ENCODE measurements at places on chromosomes 6 and 20.
A peak's percentile ranks its signal among the peaks of the same experiment; 100 is the strongest.

- DNase-seq, result no peak
Observed at GRCh38 chr6:18350712-18351111, 36.4 kb upstream of the RNF144B start.

- DNase-seq, result no peak
Observed at GRCh38 chr6:85865420-85866369, 223.0 kb upstream of the SYNCRIP start.

- no peak for DNase-seq
Observed at GRCh38 chr6:36054415-36054814, 26.8 kb downstream of the MAPK14 start.

DNA sequence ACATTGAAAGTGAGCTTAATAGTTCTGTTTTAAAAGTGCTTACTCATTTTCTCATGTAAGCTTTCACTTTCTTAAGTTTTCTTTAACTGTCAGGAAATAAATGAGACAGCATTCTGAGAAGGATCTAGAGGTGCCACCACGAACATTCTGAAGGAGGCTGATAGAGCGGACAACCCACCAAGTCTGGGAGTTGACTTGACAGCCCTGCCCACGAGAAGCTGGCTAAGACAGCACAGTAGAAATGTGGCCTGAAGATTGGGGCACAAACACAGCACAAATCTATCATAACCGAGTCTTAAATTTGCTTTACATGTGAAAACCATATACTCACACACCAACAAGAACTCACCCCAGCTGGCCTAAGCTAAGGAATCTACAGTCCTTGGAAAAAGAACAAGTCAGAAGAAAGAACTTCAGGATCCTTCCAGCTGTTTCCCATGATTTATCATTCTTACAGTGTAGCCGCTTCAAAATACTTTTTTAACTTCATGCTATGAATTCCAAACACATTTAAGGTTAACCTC lies 144.2 kb upstream of the TNFAIP3 start:
- DNase-seq, result no peak

DNA sequence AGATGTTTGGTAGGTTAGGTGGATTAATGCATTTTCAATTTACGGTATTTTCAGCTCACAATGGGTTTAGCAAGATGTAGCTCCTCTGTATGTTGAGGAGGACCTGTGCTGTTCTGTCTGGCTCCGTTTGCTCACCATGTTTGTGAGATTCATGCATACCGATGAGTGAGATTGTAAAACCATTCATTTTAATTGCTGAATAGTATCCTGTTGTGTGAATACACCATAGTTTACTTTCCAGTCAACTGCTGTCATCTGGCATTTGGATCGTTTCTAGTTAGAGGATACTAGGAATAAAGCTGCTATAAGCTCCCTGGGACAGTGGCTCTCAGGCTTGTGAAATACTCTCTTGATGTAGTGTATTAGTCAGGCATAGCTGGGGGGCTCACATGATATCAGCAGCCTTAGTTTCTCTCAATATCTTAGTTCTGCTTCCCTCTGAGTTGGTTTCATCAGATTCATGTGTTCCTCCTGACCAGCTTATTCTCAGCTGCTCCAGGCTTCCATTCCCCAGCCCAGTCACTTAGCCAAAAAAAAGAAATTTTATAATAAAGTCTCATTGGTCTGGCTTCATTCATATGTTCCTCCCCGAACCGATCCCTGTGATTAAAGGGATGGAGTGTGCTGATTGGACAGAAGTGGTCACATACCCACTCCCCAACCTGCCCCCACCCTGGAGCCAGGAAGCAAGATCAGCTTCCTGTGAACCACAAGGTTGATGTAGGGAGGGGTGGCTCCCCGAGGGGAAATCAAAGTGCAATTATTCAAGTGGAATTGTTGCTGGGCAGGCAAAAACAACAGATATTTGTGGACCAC lies 10.9 kb upstream of the B4GALT5 start:
- DNase-seq, result no peak

GRCh38 chr6:19325335-19325789 lies 511.8 kb upstream of the ID4 start:
- no peak for DNase-seq

DNA sequence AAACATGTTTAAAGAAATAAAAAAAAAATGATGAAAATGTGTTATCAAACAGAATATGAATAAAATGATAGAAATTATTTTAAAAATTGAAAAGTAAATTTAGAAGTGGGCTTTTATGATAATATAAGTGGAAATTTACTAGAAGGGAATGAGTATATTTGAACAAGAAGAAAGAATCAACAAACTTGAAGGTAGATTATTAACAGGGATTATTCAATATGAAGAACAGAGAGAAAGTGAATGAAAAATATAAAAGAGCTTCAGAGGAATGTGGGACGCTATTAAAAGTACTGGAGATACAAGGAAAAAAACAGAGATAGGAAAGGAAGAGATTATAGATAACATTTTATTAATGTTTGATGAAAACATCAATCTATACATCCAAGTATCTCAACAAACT lies 1014.4 kb upstream of the CITED2 start:
- no peak for DNase-seq

- DNase-seq, result no peak
Observed at GRCh38 chr20:12466915-12467314, 541.9 kb upstream of the SPTLC3 start.

DNA sequence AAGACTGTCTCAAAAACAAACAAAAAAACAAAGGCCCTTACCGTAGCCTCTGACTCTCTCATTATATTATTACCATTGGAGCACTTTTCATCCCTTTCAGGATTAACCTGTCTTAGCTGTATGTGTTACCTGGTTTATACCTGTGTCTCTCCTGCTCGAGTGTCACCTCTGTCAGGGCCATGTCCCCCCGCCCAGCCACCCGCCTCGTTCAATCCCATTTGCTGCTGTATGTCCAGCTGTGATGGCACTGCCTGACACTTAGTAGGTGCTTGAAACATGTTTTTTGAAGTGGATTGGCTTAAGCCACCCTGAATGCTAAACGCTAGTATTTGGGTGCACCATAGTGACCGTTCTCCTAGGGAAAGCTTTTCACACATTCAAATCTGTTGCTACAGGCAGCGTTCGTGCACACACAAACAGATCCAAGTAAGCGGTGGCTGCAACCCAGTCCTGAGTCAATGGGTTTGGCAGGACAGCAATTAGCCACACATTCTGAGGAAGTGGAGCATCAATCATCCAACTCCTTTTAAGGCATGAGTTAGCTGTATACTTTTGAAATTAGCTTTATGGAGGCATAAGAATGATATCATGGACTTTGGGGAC lies 98.9 kb upstream of the ZNF217 start:
- DNase-seq, result no peak

- peak; percentile 85 for DNase-seq
Observed at GRCh38 chr20:23152308-23152892, 66.3 kb upstream of the CD93 start.

DNA sequence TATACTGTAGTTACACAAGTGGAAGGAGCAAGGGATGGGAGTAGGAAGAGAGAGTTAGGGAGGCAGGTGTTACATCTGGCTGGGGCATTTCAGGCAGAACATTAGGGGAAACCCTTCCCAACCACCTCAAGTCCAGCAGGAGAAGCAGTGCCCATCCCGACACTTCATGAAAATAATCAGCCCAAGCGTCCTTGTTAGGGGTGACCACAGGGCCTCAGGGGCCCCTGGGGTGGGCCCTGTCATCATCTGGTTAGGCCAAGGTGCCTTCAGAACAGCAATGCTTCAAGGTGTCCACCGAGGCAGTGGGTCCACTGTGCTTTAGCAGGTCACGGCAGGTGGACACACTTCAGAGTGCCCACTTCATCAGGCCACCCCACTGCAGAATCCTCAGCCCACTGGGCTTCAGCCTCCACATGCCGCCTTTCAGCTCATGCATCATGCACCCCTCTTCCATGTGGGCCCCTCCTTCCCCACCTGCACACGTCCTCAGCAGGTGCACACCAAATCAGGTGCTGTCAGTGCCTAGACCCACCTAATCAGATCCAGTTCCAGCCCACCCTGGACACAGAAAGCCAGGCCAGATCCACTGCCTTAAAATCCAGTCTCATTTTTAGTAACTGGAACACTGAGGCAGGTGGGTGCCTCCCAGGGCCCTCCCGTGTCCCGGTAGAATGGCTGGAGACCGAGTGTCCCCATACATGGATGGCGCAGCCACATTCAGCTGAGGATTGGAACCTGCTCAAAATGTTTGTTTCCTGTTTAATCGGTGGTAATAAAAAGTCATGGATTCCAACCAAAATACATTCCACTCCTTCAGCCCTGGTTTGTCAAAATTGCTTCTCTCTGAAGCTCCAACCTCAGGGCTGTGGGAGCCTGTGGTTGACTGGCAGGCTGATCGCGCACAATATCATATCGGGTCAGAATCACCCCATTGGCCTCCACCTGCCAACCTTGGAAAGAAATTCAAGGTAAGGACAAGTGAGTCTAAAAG lies 99.5 kb downstream of the ANKRD60 start:
- DNase-seq, result peak; percentile 40

DNA sequence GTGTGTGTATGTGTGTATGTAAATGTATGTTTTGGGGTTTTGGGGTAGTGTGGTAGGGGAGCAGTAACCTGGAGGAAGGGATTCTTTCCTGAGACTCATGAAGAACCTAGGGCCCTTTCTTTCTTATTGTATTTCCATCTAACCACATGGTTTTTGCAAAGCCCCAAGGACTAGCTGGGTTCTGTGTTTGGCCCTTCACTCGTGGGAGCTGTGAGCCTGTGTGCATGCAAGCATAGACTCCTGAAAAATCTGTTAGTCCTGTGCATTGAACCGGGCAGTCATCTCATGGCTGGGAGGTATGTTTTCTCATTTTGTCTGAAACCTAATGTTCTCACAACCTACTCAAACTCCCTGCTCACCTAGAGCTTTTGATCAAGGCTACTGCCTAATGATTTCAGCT lies 219.1 kb downstream of the PHACTR1 start:
- DNase-seq, result no peak

GRCh38 chr6:90179190-90180169 lies 117.2 kb downstream of the BACH2 start:
- no peak for DNase-seq

DNA sequence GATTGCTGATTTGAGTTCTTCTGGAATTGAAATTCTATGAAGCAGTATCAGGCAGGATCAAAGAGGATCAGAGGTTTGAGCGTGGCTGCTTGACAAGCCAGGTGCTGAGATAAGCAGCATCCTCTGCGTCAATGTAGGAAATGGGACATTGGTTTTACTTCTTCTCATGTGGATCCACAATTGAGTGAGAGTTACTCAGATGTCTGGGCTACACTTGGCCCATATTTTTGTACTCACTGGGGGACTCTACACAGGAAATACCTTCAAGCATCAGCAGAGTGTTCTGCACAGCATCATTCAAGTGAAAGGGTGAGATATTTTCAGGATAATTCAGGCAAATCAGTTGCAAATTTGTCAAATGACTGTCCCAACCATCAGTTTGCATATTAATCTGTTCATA lies 613.9 kb upstream of the ARID1B start:
- DNase-seq, result no peak

DNA sequence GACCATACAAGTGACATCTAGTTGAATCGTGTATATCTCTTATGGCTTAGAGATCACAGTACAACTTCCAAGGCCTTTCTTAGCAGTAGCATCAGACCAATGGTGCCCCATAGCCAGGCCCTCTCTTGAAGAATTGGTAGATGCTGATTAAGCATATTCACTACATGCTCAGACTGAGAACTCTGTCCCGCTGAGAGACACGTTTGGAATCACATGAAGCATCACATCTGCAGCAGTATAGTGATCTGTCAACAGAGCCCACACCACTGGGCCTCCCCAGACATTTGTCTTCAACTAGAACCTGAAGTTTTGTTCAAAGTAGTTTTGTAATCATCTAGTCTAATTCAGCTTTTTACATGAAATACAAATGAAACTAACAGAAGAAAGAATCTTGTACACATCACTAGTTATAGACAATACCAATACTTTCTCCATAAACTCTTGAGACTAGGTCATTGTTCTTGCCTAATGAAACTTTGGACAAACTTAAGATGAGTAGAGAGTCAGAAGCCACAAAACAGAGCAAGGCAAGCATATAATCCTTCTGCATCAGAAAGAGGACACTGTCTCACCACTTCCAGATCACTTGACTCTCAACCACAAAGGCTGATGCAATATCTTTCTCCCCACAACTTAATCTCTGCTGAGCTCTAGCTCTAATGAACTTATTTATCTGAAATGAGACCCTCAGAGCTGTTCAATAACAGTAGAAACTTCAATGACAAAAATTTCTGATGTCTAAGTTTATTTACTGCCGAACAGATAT lies 182.7 kb downstream of the TBX18 start:
- no peak for DNase-seq

DNA sequence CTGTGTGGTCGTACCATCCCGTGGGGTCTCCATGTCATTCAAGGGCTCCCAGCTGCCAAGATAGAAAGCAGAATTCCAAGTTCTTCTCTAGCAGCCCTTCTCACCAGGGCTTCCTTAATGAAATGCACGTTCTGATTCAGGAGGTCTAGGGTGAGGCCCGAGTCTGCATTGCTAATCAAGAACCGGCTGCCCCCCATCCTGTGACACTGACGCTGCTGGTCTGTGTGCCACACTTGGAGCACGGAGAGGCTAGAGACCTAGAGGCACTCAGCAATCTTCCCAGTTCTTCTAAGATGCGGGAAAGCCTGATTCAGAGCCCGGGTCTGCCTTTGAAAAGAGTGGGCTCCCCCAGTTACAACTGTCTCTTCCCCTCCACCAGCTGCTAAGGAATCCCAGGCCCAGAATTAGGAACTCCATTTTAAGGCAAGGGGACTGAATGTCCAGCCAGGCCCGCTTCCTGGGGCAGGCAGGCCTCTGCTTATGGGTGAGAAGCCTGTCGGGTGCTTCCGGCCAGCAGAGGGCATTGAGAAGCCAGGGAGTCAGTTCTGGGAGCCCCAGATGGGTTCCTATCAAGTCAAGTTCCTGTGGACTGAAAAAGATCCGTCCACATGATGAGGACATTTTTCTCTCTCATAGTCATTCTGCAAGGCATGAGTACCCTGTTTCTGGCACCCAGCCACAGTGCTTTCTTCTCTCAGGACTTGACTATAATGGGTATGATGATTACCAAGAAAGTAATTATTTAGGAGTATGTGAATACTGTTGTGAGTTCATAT lies 69.8 kb upstream of the RIN2 start:
- DNase-seq, result no peak

DNA sequence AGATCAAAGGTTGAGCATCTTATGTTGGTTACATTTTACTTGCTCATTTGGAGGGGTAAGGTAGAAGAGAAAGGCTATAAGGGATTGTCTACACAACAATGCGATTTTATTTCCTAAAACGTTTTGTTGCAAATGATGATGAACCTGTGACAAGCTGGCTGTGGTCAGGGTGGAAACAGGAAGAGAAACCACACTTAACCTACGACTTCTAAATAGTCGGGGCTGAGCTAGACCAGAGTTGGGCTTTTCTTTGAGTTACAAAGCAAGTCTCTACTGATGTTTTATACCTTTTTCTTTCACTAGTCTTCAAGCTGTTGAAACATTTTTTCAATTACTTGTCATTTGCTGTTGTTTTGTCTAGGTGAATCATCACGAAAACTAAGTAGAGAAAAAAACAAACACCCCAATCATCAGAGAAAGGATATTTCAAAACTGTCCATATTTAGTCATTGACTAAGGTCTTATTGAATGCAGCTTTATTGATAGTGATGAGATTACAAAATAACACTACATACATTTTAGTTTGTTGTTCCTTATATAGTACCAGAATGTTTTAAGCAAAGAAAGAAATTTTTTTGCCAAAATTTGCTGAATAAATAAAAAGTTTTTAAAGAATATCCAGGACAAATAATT lies 18.0 kb downstream of the KLHL31 start:
- no peak for DNase-seq
